Stimulated activated CD4-positive, alpha-beta T cell treated with anti-CD3 and anti-CD28 coated beads, Interleukin-12 subunit alpha, Interleukin-12 subunit beta, amount 100 ng/mL, for 24 hours (primary cell): ENCODE measurements at places on chromosomes 2 and 18.

- no peak for DNase-seq
Observed at GRCh38 chr2:241703032-241703604, 1.3 kb downstream of the ING5 start.

DNA sequence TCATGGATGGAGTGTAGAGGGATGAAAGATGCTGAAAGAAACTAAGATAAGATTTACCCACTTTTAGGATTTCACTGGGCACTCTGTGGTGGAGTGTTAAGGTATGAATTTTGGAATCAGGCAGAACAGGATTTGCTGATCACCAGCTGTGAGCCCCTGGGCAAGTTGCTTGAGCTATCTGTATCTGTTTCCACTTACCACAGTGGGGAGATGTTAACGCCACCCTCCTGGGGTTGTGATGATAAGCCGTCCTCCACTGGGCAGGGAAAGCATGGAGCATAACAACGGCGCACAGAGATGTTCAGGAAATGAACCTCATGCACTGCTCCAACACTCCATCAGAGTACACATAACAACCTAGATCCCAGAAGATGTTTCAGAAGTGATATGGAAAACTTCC is 160.6 kb downstream of the MTCL1 start:
- no peak for DNase-seq

- no peak for DNase-seq
Observed at GRCh38 chr2:233513953-233514655, 52.5 kb downstream of the USP40 start.

- no peak for DNase-seq
Observed at GRCh38 chr2:9145109-9145751, 61.4 kb upstream of the ASAP2 start.

- no peak for DNase-seq
Observed at GRCh38 chr2:172229125-172229524, 126.4 kb upstream of the DLX2 start.
